Naive thymus-derived CD4-positive, alpha-beta T cell (primary cell): ENCODE measurements at places on chromosomes 12 and 14.

- DNase-seq: no peak
- H3K4me3 ChIP-seq: no peak overlapping the region
- H3K36me3 ChIP-seq: no peaks in the 10 kb centered on the region
- no peaks in the 10 kb centered on the region for H3K27me3 ChIP-seq
- no peaks in the 10 kb centered on the region for H3K4me1 ChIP-seq
Observed at GRCh38 chr14:49134940-49135339, 451.2 kb downstream of the RPS29 start.

DNA sequence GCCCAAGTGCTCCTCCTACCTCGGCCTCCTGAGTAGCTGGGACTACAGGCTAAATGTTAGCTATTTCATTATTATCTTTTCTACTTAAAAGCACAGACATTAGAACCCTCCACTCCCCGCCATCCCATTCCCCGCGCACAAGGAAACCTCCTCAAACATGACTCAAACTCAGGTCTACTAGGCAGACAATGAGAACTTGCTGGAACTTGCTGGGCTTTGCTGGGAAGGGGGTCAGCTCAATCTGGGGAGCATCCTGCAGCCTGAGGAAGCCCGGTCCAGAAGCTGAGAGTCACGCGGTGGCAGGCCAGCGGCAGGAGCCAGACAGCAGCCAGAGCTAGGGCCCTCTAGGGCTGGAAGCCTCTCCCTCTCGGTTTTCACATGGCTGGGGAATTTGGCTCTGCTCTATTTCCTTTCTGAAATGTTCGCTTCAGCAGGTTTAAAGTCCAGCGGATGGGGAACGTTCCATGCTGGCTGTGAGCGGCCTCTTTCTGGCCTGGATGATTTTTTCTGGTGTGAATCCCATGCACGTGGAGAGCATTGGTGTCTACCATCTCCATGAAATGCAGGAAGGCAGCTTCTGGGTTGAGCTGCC, 68.5 kb downstream of the SLC6A12 start:
- H3K4me3 ChIP-seq: no peak overlapping the region
- DNase-seq: no peak
- H3K36me3 ChIP-seq: no peaks in the 10 kb centered on the region
- no peaks in the 10 kb centered on the region for H3K4me1 ChIP-seq
- H3K27ac ChIP-seq: no peak overlapping the region
- H3K27me3 ChIP-seq: no peaks in the 10 kb centered on the region

GRCh38 chr12:128940974-128941373, 87.7 kb downstream of the GLT1D1 start:
- DNase-seq: no peak
- no peaks in the 10 kb centered on the region for H3K27me3 ChIP-seq

DNA sequence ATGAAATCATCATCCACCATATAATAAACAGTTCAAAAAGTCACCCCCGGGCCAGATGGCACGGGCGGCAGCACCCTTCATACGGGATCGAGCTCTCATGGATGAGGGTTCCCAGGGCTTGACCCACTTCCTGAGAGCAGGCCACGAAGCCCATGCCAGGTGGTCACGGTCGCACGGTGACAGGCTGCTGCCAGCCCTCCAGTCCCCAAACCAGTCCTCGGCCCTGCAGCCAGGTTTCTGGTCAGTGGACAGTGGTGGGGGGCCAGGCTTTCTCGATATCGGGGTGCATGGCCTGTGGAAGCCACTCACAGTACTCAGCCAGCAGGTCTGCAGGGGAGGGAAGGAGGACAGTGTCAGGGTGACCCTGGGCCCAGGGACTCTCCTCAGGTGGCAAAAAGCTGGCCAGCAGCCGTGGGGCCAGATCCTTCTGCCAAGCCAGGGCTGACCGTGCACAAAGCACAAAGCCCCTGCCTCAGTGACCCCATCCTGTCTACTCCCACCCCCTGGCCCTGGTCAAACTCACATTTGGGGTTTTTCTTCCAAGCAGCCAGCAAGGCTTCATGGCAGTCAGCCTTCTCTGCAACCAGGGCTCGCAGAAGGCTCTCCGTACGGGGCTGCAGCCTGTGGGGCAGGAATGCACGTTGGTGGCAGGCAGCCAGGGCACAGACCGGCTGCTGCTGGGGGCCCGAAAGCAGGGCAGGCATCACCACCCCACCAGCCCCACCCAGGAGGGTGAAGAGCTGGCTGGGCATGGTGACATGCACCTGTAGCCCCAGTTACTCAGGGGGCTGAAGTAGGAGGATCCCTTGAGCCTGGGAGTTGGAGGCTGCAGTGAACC, 33.3 kb upstream of the UBC start:
- no peak overlapping the region for H3K27ac ChIP-seq
- DNase-seq: no peak

DNA sequence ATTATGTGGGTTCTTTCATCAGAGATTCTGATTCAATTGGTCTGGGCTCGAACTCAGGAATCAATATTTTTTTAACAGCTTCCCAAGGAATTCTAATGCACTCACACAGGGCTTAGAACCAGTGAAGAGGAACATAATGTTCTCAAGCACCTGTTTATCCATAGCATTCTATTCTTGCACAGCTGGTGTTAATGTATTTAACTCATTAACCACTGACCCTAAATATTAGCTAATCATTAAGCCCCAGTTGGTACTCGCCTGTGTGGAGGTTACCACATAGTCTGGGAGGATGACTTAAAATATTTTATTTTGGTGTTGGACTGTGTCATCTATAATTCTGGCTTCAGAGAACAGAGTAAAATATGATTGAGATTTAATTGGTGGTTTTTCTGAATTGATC, 45.3 kb downstream of the LRP6 start:
- DNase-seq: no peak
- H3K36me3 ChIP-seq: no peaks in the 10 kb centered on the region
- H3K4me3 ChIP-seq: no peak overlapping the region
- no peak overlapping the region for H3K27ac ChIP-seq
- H3K27me3 ChIP-seq: no peaks in the 10 kb centered on the region

- no peaks in the 10 kb centered on the region for H3K27me3 ChIP-seq
- no peak overlapping the region for H3K4me3 ChIP-seq
- no peaks in the 10 kb centered on the region for H3K4me1 ChIP-seq
- no peak overlapping the region for H3K27ac ChIP-seq
- no peak for DNase-seq
Observed at GRCh38 chr14:90732139-90732538, 84.1 kb downstream of the TTC7B start.

DNA sequence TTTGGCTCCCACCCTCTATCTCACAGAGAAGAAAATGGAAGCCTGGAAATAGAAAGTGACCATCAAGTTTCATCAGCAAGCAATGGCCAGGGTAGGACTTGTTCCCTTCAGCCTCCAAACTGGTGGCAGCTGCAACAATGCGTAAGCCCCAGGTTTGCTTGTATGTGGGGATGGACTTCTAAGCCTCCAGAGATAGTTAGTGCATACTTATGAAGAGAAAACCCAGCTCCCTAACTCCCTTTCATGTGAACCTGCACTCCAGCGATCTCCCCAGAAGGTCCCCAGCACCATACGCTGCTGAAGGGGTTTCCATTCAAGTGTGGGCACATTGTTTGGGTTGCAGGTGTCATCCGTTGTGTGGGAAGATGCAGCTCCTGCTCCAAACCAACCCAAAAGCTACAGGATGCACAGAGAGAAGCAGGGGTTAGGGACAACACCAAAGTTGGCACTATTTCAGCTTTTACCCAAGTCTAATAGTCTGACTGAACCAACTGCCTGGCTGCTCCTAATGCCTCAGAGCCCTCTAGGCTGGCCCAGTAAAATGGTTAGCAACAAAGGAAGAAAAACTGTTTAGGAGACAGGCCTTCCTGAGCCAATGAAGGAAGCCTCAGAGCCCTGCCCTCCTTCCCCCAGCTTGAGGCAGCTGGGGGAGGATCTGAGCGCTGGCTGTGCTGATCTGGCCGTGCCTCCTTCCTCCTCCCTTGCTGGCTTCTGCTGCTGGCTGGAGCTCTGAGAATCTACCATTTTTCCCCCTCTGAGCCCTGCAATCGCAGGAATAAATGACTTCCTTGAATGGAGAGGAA, 12.3 kb downstream of the ZFP36L1 start:
- no peaks in the 10 kb centered on the region for H3K36me3 ChIP-seq
- no peaks in the 10 kb centered on the region for H3K27me3 ChIP-seq
- peaks cover 62% of the 10 kb centered on the region for H3K4me1 ChIP-seq
- peak; percentile 30 for DNase-seq
- H3K4me3 ChIP-seq: peak overlapping the region; percentile 57
- H3K27ac ChIP-seq: peak overlapping the region; percentile 65

DNA sequence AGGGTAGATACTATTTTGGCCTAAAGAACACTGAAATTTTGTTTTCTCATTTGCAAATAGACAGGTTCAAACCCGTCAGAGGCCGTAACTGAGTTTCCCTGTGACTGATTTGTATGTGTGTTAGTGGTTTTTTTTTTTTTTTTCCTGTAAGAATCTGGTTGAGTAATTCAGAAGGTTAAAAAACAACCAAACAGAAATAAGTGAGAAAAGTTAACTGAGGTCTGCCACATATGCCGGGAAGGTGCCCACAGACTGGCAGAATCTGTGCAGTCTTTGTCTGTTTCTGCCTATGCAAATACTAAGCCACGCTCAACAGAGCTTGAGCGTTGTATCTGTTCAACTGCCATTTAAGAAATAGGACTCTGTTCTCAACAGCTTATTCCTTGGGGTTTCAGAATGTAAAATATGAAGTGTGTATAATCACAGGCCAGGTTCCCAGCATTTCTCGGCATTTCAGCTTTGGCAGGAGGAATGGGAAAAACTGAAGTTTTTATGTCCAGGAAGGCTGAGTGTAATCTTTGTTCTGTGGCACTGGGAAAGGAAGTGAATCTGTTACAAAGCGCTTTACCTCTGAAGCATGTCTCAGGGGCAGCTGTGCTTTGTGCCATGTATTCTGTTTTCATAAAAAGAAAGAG, 181.9 kb downstream of the PRKCH start:
- no peaks in the 10 kb centered on the region for H3K27me3 ChIP-seq
- H3K27ac ChIP-seq: peak overlapping the region; percentile 78

DNA sequence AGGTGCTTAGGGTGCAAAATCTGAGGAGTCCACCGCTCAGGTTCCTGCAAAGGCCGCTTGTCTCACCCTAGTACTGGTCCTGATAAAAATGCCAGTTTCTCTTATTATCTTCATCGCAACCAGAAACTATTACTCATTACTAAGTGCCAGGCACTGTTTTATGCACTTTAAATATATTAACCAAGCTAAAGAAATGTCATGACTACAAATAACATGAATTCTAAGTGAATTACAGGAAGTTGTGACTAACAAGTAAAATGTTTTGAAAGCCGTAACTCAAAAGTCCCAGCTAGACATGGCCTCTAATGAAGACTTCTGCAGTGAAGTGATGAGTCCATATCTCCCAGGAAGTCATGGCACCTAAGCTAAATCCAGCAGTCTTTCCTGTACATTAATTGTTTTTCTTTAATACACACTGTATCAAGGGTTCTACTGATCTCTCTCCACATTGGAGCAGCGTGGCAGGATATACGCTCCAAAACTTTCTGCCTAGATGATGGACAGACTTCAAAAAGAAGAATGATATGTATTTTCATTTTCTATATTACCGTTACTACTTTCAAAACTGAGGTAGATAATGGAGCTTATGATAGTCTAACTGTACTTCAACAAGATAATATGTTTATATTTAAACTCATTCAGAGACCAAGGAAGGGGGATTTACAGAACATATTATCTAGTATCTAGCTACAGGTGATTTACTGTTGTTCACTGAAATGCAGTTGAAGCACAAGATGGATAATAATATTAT, 117.3 kb upstream of the ARID2 start:
- H3K27ac ChIP-seq: no peak overlapping the region
- DNase-seq: no peak
- no peak overlapping the region for H3K4me3 ChIP-seq
- no peaks in the 10 kb centered on the region for H3K27me3 ChIP-seq

GRCh38 chr12:92199819-92200576, 54.4 kb upstream of the BTG1 start:
- no peaks in the 10 kb centered on the region for H3K36me3 ChIP-seq
- no peak for DNase-seq
- H3K27me3 ChIP-seq: no peaks in the 10 kb centered on the region
- no peaks in the 10 kb centered on the region for H3K4me1 ChIP-seq
- H3K4me3 ChIP-seq: no peak overlapping the region

GRCh38 chr14:25121337-25122129, 71.6 kb upstream of the STXBP6 start:
- no peaks in the 10 kb centered on the region for H3K4me1 ChIP-seq
- H3K27me3 ChIP-seq: no peaks in the 10 kb centered on the region
- H3K36me3 ChIP-seq: no peaks in the 10 kb centered on the region
- no peak for DNase-seq
- H3K4me3 ChIP-seq: no peak overlapping the region
- no peak overlapping the region for H3K27ac ChIP-seq

DNA sequence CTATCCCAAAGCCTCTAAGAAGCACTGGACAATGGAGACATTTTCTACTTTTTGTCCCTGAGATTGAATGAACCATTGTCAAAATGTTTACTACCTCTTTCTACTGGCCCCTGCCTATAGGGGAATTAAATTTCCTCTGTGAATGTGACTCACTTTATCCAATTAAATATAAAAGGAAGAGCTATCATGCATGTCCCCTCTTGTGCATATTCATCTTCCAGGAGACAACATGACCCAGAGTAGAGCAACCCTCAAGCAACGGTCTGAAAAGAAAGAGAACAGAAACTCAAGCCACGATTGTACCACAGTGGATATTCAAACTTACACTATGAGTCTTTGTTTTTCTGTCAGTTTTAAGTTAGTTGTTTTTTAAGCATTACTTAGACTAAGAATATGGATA, 938.4 kb upstream of the ATXN7L3B start:
- H3K27me3 ChIP-seq: no peaks in the 10 kb centered on the region
- H3K4me3 ChIP-seq: no peak overlapping the region
- no peaks in the 10 kb centered on the region for H3K36me3 ChIP-seq
- DNase-seq: no peak

GRCh38 chr12:69642531-69642930, 31.8 kb upstream of the LRRC10 start:
- no peak for DNase-seq
- H3K4me3 ChIP-seq: no peak overlapping the region
- H3K27me3 ChIP-seq: no peaks in the 10 kb centered on the region
- no peaks in the 10 kb centered on the region for H3K4me1 ChIP-seq
- H3K27ac ChIP-seq: no peak overlapping the region

GRCh38 chr14:99862136-99862535, 68.9 kb downstream of the EML1 start:
- no peak for DNase-seq
- H3K36me3 ChIP-seq: no peaks in the 10 kb centered on the region
- H3K27me3 ChIP-seq: no peaks in the 10 kb centered on the region
- no peak overlapping the region for H3K27ac ChIP-seq
- H3K4me3 ChIP-seq: no peak overlapping the region
- no peaks in the 10 kb centered on the region for H3K4me1 ChIP-seq

DNA sequence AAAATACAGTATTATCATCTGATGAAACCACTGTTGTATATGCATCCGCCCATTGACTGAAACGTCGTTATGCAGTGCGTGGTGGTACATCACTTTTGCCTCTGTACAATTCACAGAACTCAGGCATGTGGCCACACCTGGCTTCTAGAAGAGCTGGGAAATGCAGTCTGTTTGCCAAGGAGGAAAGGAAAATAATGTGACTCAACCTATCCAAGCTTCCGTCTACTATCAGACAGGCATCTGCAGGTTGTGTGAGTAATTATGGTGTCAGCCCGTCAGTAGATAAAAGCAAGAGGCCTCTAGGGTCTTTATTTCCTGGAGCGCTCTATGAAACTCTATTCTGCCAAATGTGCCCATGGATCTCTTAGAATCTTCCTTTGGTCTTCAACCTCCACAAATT, 111.6 kb downstream of the BBS10 start:
- H3K4me1 ChIP-seq: no peaks in the 10 kb centered on the region
- no peaks in the 10 kb centered on the region for H3K27me3 ChIP-seq
- no peak for DNase-seq
- no peak overlapping the region for H3K27ac ChIP-seq
- H3K4me3 ChIP-seq: no peak overlapping the region

GRCh38 chr14:101563654-101564443, 2.6 kb downstream of the DIO3 start:
- no peak for DNase-seq
- no peaks in the 10 kb centered on the region for H3K36me3 ChIP-seq
